ENCODE measurements at places on chromosomes 1 and 21.
A peak's percentile ranks its signal among the peaks of the same experiment; 100 is the strongest.

DNA sequence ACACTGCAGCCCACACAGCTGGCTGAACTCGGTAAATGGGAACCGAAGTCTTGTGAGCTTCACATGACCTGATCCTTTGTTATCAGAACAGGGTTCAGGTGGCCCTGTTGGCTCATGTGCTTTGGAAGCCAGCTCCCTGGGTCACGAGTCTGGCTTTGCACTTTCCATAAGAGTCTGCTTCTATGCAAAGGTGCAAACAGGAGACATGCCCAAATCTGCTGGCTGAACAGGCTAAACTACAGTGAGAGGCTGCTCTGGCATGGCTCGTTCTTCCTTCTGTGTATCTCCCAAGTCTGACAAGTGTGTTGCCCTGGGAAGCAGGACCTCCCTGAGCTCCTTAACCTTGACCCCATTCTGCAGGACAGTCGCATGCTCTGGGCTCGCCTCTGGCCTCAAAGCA, 549.6 kb downstream of the KIF26B start:
- DNase-seq, result no peak

- DNase-seq, result no peak
These were observed 7.0 kb downstream of the SH3BP5L start for GRCh38 chr1:248818505-248819374.

DNA sequence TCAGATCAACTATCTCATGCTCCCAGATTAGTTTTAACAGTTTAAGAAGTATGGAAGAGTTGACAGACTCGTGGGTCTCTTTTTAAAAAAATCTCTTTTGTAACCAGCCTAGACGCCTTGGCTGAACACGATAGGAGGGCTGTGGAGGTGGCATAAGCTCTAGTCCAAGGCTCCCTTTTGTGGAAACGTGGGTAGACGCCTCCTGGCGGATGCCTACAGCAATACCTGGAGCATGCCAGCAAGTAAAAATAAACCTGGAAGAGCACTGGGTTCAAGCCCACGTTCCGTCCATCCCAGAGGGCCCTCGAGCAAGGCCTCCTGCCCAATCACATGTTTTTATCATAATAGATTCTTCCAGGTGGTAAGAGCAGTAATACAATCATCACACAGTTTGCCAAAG, 87.9 kb downstream of the RGS7 start:
- no peak for DNase-seq

GRCh38 chr1:56496158-56496557, 83.2 kb downstream of the PLPP3 start:
- DNase-seq, result no peak

DNA sequence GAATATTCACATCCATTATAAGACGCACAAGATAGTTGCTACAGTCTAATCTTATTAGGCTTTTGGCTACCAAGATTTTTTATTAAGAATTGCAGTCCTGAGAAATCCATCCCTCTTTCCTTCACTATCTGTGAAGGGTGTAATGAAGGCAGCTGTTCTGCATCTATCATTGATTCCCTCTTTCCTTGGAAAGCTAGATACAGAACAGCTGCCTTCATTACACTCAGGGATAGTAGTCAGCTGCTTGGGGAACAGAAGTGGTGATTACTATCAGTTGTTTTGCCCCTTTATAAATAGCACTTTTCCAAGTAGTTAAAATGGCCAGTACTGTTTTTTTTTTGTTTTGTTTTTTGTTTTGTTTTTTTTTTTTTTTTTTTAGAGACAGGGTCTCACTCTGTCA, 70.2 kb downstream of the IARS2 start:
- no peak for DNase-seq

DNA sequence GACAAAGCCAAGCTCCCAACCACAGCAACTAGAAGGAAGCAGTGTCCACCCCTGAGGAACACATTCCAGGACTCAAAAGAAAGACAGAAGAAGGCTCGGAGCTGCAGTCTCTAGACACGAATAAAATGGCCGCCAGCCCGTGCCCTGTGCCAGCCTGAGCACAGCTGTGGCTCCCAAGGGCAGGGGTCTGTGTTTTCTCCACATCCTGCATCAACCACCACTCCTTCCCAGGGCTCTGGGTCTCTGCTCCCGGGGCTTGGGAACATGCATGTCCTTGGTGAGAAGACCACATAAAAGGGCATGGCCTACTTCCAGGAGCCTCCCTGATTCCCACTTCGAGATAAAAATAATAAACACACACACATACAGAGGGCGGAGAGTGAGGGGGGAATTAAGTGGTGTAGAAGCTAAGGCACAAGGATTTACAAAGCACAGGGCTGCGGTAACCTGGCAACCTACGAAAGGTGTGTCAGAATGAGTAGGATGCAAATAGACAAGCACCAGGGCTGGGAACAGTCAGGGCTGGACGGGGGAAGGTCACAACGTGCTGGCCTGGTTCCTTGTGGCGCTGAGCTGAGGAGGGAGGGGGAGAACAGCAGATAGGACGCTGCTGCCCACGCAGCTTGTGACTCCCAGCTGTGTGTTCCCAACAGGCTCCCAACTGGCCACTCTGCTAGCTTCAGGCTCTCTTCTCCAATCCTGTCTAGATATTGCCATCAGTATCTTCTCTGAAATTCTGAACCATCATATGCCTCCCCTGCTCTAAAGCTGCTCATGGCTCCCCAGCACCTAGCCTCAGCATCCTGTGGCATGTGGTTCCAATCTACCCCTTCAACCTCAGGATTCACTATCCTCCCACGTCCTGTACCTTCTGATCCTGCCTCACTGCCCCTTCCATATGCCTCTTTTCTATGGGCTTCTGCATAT, 72.5 kb downstream of the CD34 start:
- no peak for DNase-seq

GRCh38 chr1:92466683-92467352, 19.9 kb downstream of the GFI1 start:
- DNase-seq, result no peak

DNA sequence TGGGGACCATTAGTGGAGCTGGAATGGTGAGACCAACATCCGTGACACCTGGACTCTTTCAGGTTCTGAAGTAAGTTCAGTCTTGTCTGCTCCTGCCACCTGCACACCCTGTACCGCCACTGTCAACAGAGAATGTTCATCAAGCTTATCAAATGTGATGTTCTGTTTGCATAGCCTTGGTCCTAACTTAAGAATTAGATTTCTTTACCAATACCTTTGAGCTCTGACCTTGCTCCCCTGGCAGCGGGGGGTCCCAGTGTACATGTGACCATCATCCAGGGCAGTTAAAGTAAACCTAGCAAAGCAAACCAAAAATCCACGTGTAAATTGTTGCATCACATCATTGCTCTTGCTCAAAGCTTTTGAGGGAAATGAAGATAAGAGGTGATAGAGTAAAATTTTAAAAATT, 14.5 kb downstream of the SLC25A33 start:
- no peak for DNase-seq

DNA sequence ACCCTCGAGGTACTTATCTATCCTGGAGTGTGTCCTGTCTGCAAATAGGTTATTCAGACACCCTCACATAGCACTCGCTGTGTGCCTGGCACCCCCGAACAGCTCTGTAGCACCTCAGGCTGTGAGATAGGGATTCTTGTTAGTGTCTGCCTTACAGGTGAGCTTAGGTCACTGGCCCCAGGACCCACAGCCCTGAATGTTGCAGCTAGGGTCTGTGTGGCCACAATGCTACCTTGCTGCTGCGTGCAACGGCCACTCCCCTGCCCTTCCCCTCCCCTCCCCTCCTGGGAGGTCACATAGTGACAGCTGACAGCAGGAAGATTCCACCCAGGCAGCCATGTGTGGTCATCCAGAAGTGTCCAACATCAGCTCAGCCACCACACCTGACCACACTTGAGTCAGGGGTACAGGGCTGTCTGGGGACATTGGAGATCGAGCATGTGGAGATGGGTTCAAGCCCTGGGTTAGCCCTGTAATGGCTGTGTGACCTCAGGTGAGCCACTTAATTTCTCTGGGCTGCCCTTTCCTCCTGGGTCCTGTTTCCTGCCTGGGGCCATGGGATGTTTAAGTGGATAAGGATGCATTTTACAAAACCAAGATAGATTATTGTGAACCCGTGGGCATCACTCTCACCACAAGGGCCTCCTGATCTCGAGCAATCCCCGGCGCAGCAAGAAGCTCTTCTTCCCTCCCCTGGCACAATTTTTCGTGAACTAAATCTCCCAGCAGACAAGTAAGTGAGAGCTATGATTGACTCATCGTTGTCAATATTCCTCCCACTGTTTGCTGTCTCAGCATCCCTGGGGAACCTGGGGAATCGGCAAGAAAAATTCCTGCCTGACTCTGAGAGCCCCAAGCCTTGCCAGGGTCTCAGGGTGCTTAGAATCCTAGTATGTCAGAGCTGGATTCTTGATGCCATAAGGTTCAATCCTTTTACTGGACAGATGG, 208.7 kb downstream of the PTPRU start:
- no peak for DNase-seq

DNA sequence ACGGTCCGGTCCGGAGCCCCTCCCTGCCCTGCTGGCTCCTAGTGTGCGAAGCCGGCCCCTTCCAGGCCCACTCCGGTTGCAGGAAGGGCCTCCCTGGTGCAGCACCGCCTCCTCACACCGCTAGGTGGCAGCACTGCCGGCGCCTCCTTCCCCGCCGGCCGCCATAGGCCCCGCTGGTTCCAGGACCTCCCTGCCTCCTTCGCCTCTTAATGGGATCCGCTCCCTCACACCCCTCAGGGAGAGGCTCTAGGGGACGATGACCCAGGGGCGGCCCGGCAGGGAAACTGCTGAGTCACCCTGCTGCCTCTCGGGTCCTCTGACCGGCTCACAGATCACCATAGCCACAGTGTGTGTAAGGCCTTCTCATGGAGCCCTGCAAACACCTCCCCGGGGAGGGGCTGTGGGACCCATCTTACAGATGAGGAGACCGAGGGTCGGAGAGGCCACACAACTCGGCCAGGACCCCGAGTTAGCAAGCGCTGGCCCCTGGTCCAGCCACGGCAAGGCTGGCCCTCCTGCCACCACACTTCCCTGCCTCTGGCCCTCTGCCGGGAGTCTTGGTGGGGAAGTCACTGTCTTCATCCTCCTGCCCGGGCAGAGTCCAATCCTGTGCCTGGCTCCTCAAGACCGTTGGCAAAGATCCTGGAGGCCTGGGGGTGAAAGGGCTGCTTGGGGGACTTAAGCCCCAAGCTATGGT, 1.6 kb upstream of the AJAP1 start:
- DNase-seq, result peak; percentile 46

DNA sequence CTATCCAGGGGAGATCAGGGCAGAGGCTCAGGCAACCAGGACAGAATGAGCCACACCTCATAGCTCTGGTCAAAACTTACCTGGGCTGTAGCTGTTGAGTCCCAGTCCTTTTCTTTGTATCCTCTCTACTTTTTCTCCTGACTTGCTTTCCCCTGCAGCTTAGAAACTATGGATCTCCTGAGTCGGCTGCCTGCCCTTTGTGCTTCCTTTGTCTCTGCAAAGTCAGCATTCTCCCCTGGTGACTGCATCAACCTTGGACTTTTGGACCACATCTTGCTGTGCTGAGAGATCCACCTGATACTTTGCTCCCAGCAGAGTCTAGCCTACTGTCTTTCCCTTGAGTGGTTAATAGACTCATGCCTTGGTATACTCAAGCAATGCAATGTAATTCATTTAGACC, 353.3 kb downstream of the SIPA1L2 start:
- DNase-seq, result no peak

- no peak for DNase-seq
These were observed 25.7 kb downstream of the DIO1 start for GRCh38 chr1:53919675-53920066.

DNA sequence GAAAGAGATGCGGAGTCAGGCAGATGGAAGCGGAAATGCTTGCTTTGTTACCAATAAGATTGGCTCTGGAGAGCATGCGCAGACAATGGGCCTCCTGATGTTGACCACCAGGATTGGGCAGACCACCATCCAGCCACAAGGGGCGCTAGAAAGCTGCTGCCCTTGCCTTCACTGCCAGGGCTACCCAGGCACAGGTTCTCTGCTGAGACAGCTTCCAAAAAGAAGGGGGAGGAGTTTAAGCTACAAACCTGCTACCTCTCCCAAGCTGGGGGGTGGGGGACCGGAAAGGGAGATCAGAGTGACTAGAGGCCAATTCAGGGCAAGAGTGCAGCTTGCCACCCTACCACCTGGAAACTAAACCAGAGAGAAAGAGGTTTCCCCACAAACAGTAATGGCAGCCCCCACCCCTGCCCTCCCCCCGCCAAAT, 369.7 kb downstream of the RRAGC start:
- peak; percentile 68 for DNase-seq

DNA sequence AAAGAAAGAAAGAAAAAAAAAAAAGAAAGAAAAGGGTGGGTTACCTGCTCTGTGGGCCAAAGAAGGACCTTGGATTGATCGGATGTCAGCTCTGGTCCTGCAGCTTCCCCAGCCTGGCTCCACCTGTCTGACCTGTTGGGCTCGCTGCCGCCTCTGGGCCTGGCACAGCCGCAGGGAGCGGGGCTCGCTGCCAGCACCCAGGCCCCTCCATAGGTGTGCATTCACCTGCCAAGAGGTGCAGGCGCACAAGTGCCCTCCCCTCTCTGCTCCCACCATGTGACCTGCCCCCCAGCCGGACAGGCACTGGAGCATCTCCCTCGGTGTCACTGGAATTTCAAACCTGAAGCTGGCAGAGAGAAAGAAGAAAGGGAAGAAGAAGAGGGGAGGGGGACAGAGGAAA, 33.1 kb upstream of the GPR157 start:
- DNase-seq, result no peak

DNA sequence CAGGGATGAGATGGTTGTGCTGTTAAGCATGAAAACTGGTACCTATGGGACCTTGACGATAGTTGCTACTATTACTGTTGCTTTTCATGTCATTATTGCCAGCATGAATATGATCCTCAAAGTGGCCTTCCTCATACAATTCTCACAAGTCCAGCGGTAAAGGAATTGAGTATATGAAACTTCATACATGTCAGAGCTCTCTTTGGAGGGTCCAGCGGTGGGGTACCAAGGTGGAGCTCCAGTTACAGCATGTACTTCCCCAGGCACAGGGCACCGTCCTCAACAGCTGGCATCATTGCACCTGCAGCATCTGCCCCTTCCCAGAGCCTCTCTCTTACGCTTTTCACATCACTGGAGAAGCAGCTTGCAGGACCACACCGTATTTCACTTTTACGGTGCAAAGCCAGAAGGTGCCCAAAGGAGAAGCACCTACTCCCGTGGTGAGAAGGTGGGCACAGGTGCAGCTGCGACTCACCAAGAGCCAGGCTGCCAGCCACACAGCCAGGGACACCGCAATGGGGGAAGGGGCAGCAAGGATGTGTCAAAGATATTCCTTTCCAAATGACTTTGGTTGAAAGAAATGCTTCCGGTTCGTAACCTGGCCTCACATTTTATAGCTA, 166.4 kb upstream of the IRF2BP2 start:
- no peak for DNase-seq

GRCh38 chr1:45412899-45413298, 72.7 kb upstream of the MUTYH start:
- no peak for DNase-seq
